T-helper 22 cell (primary cell): ENCODE measurements at places on chromosomes 16 and 17.

DNA sequence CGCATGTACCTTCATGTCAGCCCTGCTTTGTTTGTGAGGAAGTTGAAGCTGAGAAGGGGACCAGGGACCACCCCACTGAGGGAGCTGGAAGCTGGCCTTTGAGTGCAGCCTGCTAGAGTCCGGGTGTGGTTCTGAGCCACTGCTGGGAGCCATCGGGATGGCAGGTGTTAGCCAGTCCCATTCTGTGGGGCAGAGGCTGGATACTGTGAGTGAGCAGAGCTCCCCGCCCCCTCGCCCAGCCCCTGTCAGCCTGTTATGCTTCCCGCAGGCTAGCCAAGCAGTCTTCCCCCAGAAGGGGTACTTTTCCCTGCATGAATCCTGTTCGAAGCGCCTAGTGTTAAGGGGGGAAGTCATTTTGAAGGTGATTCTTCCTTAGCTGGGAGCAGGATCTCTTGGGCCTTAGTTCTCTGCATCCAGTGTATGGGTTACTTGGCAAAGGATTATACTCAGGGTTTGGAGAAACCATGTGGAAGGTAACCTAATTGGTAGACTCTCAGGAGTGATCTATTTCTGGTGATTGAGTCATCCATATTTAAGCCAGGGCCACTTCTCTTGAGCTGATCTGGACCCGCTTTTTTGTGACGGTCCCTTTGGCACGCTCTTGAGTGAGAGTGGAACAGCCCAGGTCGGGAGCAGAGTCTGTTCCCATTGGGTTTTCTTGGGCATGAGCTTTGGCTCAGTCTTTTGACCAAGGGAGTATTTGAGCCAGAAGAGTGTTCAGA is 23.8 kb downstream of the AKAP1 start:
- no peak for DNase-seq

GRCh38 chr16:60077861-60078260 is 1343.7 kb upstream of the GOT2 start:
- DNase-seq: no peak

GRCh38 chr16:54324716-54325115 is 38.1 kb upstream of the IRX3 start:
- no peak for DNase-seq

GRCh38 chr17:78793415-78793814 is 11.3 kb upstream of the CYTH1 start:
- no peak for DNase-seq

DNA sequence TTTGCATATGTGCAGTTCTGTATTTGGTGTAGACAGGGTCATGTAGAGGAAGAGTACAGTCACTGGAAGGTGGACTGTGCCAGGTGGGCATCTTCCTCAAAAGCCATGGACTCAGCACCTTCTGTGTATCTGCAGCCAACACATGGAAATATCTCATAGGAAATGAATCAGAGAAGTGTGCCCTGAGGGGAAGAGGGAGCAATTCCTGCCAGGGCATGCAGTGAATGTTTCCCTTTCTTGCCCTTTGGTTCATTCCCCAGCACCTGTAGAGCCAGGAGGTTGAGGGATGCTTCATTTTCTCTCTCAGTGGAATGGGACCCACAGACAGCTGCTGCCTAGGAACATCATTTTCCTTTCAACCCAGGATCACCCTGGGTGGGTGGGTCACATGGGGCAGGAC is 146.1 kb upstream of the HSBP1 start:
- no peak for DNase-seq

DNA sequence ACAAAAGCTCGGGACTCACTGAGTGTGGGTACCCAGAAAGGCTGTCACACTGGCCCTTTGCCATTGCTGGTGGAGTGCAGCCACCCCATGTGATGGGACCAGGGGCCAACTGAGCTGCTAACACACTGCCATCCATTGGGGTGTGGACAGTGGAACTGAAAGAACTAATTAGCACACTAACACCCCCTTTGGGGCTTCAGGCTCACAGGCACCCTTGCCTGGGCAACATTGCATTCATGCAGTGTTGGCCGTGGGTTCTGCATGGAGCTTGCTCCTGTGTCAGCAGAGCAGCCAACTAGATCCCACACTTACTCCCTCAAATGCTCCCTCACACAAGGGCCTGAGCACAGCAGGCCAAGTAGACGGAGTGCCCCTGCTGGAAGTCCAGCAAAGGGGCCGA is 476.0 kb upstream of the ASIC2 start:
- DNase-seq: no peak

DNA sequence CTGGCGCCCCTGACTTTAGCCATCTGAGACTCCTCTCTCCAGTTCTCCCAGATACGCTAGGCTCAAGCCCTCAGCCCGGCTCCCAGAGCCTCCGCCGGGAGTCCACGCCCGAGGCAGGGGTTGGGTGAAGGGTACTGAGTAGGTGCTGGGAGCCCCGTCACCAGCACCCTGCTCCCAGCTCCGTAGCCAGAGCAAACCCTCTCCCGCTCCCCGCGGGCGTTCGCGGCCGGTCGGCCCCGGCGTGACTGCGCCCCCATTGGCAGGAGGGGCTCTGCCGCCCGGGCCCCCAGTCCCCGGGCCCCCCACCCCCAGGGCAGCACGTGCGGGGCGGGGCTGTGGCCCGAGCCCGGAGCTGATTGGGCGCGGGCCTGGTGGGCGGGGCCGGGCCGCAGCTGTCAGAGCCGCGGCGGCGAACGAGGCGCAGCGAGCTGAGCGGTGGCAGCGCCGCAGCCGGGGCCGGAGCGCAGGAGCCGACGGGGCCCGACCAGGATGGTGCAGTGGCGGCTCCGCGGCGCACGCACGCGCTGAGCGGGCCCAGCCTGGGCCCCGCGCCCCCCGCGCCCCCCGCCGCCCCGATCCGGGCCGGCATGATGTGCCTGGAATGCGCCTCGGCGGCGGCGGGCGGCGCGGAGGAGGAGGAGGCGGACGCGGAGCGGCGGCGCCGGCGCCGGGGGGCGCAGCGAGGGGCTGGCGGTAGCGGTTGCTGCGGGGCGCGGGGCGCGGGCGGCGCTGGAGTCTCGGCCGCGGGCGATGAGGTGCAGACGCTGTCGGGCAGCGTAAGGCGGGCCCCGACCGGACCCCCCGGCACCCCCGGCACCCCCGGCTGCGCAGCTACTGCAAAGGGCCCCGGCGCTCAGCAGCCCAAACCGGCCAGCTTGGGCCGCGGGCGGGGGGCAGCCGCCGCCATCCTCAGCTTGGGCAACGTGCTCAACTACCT is at the start of gene SPNS2:
TSS of gene SPNS2 (plus strand) at position 421 of the 937 bp plus-strand sequence. CDS start at position 588, 167 bp downstream.
- DNase-seq: peak; percentile 34

- DNase-seq: no peak
Measured at GRCh38 chr17:29847527-29848400, 82.3 kb downstream of the SSH2 start.

DNA sequence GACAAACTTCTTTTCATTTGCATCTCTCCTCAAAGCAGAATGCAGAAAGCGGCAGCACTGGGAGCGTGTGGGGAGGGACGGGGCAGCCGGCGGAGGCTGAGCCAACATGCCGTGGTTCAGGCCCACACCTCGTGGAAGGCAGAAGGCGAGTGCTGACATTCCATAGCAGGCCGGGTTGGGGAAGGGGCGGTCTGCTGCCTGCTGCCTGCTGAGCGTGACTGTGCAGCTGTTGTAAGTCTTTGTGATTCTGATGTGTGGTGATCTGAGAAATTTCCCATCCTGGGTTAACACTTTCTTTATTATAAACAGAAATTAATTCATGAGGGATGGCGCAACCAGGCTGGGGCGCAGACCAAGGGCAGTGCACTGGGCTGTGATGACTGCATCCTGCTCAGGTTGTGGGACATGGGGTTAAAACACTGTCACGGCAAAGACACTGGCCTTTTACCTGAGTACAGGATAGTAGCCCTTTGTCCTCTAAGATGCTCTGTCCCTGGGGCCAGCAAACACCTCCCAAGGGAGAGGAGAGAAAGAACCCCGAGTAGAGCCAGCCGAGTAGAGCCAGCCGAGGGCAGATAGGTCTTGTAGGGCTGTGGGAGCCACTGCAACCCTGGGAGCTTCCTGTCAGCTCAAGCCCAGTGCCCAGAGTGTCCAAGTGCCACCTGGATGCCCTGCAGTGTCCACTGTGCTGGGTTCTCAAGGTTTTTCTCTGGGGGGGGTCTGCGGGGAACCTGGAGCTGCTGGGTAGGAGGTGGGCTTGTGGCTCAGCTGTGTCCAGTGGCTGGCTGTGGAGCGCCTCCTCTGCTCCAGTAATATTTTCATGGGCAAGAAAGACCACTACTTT is 8.8 kb upstream of the DNASE1 start:
- no peak for DNase-seq

DNA sequence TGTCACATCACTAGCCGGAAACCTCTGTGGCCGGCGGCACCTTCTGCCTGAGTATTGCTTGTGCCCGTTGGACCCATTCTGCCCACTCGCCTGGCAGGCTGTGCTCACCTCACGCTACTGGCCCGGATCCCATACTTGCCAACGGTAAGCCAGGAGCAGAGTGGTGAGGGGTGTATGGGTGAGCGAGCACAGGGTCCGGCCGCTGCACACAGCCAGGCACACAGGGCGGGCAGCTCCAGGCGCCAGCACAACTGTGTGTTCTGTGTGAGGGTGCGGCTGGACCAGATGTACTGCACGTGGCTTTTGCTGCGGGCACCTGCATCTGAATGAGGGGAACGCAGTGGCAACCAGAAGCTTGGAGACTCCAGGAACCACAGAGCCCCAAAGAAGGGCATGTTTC is 455.7 kb downstream of the CDH8 start:
- DNase-seq: no peak

DNA sequence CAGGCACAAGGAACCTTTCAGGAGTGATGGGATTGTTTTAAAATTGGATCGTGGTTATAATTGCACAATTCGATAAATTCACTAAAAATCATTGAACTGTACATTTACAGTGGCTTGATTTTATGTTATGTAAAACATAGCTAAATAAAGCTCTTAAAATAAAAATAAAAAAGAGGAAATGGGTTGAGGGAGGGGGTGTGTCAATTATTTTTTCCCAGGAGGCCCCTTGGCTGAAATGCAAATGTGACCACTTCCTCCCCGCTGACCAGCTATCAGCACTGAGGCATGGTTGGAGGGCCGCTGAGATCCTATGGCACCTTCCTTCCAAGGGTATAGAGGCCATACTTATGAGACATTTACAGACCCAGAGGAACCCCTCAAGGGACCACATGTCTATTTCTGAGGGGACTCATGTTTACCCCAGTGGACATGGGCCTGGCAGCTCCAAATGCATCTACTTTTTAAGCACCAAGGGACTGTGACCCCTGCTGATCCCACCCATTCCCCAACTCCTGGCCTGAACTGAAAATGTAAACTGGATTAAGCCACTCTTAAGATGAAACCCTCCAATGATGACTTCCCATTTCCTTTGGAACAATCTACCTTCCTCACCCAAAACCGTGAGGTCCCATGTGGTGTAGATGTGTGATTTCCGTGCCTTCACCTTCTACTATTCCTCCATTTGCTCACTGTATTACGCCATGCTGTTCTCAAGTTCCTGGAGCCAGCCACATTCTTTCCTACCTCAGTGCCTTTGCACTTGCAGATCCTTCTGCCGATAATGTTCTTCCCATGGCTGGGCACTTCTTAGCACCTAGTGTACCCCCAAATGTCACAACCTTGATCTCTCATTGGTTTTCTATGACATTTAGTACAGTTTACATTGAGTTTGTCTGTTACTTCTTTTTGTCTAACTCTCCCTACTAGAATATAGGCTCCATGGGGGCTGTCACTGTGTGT is 2.8 kb upstream of the IL21R start:
- DNase-seq: no peak

GRCh38 chr16:66687906-66688625 is 8.5 kb downstream of the CMTM4 start:
- DNase-seq: no peak

DNA sequence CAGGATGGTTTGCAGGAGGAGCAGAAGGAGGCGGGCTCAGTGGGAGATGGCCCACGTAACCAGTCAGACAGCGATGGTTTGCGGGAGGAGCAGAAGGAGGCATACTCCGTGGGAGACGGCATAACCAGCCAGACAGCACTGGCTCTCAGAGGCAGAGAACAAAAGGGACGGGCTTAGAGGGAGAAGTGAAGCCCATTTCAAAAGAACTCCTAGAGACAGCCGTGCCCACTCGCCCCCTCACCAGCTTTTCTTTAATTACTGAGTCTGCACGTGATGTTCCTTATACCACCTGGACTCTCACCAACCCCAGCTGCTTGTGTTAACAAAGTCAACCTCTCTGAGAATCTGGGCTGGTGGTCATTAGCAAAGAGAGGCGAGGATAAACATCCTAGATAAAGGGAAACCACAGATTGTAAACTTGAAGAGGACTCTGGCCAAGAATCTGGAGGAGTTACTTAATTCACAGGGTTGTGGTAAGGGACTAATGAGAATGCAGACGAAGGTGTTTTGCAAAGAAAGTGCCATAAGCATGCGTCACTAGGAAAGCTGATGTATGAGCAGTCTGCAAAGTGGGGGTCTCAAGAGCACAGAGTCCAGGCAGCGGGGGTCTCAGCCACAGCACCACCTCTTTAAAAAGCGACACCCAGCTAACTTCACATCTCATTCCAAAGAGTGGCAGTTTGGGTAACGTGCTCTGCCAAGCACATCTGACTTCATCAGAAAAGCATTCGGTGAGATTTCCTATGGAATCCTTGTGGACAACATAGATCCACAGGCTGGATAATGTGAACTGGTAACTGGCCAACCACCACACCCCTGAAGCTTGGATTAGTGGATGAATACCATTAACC is 51.7 kb downstream of the NXN start:
- DNase-seq: no peak

GRCh38 chr17:79791735-79792161 is 5.1 kb downstream of the CBX8 start:
- DNase-seq: no peak

- no peak for DNase-seq
Measured at GRCh38 chr16:676913-677312, 1.4 kb downstream of the RHBDL1 start.

GRCh38 chr16:87057211-87057881 is 259.8 kb downstream of the C16orf95 start:
- DNase-seq: no peak

DNA sequence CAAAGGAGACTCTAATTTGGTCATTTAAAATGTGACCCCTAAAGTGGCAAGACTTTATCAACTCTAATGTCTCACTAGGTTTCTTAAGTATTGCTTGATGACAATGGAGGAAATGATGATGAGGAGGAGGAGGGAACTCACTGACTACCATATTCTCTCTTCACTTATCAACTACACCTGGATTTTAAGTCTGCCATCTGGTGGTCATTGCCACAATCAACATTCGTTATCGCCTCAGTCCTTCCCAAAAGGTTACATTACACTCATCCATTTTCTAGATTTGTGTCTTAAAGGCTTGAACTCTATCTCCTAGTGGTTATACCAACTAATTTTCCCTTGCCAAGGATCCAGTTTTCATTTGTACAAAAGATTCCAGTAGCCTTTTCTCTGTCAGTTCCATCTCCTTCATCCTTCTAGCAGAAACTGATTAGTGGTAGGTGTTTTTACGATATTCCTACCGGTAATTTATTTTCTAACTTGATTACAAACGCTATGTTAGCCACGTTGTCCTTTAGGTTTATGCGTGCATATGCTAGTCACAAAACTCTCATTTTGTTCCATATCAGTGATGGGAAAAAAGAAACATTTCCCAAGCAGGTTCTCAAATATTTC is 114.6 kb upstream of the NOG start:
- no peak for DNase-seq
